ENCODE measurements at places on chromosomes 5 and 9. TPM values are rescaled to one million over a fixed set of nuclear protein-coding genes. Genes with fewer than 3 reads are reported as not detected.

The IL7R gene
- total RNA-seq = 20.5 TPM

GRCh38 chr9:36319806-36320205 is 61.6 kb upstream of the GNE start:
- no peak for DNase-seq

DNA sequence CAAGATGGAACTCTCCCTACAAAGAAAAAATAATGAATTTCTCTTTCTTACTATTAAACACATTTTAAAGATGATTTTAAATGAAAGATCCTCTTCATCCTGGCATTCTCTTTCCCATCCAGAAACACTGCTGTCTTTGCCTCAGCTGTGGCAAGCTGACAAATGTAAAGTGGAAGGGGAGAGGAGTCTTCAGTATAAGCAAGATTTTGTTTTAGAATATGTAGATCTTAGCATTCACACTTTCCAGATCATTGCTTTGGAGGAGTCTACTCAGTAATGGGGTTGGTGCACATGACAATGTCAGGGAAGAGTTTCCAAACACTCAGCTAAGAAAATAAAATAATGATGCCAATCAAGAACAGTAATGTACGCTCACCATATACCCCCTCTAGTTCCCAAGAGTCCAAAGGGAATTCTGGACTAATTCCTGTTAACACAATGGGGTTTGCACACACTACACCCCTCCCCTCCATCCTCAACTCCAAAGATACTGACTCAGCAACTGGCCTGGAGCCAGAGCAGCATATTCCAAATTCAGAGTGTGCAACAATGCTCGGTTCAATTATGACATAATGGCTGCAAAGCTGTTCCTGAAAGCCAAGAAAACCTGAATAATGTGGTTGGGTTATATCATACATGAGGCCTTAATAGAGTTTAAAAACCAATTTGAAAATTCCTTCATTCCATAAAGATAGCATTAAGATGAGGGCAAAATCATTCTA is 4.6 kb downstream of the C5orf63 start:
- no peak for DNase-seq

DNA sequence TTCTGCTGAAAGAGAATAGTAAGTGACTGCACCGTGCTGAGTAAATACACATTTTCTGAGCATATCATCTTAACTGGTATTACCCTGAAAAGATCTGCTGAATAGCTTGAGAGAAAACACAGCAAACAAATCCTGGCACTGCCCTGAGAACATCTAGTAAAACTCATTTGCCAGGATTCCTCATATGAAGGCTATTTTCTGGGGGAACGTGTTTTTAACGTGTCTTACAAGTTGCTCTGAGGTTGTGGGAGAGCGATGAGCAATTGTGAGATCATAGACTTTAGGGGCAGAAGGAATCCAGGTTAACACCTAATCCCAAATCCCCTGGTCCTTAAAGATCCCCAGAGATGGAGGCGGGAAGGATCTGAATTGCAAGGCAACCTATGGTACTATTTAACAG is 331.9 kb upstream of the RFX3 start:
- no peak for DNase-seq
